ENCODE measurements at places on chromosomes 6 and 20. TPM values are rescaled to one million over a fixed set of nuclear protein-coding genes. Genes with fewer than 3 reads are reported as not detected.

DNA sequence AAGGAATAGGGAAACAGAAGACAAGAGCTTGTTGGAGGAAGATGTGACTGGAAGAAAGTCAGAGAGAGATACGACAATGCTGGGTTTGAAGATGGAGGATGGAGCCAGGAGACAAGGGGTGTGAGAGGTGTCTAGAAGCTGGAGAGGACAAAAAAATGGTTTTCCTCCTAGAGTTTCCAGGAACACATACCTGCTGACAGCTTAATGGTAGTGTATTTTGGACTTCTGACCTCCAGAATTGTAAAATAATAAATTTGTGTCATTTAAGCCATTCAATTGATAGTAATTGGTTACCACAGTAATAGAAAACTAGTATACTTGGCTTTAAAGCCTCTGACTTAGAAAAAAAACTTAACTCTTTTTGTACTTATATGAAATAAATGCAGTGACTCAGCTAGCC, 3.6 kb downstream of the AIG1 start:
- no peak for DNase-seq
- H3K27ac ChIP-seq = no peak overlapping the region
- H3K4me3 ChIP-seq = no peak overlapping the region

DNA sequence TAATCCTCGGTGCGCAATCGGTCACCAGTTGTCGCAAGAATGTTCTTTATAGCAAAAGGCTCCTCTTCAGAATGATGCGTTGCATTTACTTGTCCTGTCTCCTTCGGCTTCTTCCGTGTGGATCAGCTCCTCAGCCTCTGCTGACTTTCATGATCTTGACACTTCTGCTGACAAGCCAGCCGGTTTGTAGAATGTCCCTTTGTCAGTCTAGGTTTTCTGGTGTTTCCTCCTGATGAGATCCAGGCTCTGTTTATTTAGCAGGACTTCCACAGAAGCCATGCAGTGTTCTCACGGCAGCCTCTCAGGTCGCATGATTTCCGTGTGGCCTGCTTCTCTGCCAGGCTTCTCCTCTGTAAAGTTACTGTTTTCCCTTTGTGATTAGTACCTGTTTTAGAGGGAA, 66.9 kb downstream of the STX11 start:
- H3K4me1 ChIP-seq = peaks cover 16% of the 10 kb centered on the region
- no peaks in the 10 kb centered on the region for H3K36me3 ChIP-seq
- H3K27me3 ChIP-seq = no peaks in the 10 kb centered on the region
- peak overlapping the region; percentile 58 for H3K4me3 ChIP-seq
- H3K27ac ChIP-seq = peak overlapping the region; percentile 85

- no peaks in the 10 kb centered on the region for H3K4me1 ChIP-seq
- peak; percentile 21 for DNase-seq
- H3K27ac ChIP-seq = no peak overlapping the region
- peaks cover 33% of the 10 kb centered on the region for H3K27me3 ChIP-seq
- H3K4me3 ChIP-seq = no peak overlapping the region
Measured at GRCh38 chr20:64130271-64130670, 22.9 kb upstream of the NPBWR2 start.

Gene GPX5
- not detected for total RNA-seq

DNA sequence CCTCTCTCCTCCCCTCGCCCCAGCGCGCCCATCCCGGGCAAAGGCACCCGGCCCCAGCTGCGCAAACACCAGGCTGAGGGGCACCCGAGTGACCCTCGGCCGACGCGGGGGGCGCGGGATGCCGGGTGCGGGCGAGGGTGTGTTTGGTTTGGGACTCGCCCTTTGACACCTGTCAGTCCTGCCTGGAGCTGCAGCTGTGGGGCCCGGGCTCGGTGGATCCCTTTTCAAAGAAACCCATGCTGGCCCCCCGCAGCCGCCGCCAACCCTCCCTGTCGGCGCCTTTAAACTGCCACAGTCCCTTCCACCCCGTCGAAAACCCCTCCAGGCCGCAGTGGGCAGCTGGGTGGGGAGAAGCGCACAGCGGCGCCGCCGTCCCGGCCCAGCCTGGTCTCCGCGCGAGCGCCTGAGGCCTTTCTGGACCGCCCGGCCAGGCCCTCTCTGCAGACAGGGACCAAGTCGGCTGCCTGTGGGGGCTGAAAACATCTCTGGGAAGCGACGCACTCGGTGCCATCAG, 5.5 kb downstream of the FOXQ1 start:
- peaks cover 36% of the 10 kb centered on the region for H3K27me3 ChIP-seq
- H3K4me1 ChIP-seq = peaks cover 31% of the 10 kb centered on the region
- no peaks in the 10 kb centered on the region for H3K36me3 ChIP-seq

DNA sequence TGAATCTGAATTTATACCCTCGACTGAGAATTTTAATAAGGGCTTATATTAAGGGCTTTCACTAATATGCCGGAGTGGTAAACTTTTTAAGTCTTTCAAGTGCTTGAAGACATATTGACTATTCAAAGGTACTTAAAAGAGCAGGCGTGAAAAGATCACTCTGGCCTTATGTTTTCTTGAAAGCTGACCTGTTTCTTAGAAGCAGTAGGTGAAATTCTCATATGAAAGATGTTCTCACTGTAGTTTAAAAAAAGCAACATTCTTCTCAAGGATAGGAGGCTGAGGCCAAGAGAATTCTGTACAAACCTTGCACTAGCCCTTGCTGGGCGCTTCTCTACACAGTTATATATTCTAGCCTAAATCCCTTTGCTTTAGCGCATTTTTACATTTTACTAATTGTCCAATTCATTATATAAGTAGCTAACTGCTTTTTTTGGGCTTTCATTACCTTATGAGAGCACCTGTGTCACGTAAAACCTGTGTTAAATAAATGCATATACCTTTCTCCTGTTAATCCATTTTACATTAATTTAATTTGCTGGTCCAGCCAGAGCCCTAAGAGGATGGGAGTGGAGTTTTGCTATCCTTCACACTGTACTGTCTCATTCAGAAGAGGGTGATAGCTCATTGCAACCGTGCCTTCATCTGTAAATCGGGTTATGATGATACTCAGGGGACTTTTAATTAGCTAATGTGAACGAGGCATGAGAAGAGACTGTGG, 59.6 kb upstream of the HFE start:
- H3K27ac ChIP-seq = peak overlapping the region; percentile 85
- peak overlapping the region; percentile 69 for H3K4me3 ChIP-seq
- no peaks in the 10 kb centered on the region for H3K27me3 ChIP-seq

- DNase-seq = peak; percentile 85
- H3K36me3 ChIP-seq = peaks cover 6% of the 10 kb centered on the region
- H3K27ac ChIP-seq = peak overlapping the region; percentile 93
- peaks cover 30% of the 10 kb centered on the region for H3K4me1 ChIP-seq
- no peaks in the 10 kb centered on the region for H3K27me3 ChIP-seq
Measured at GRCh38 chr6:32047855-32048766, 9.9 kb downstream of the CYP21A2 start.

GRCh38 chr20:621125-621756, 11.1 kb upstream of the TCF15 start:
- H3K4me3 ChIP-seq = no peak overlapping the region
- no peak for DNase-seq
- no peak overlapping the region for H3K27ac ChIP-seq
- no peaks in the 10 kb centered on the region for H3K4me1 ChIP-seq
- no peaks in the 10 kb centered on the region for H3K36me3 ChIP-seq
- H3K27me3 ChIP-seq = peaks cover 68% of the 10 kb centered on the region

Gene CST9
- not detected for total RNA-seq

GRCh38 chr20:32241807-32242206, 34.1 kb downstream of the POFUT1 start:
- H3K4me3 ChIP-seq = no peak overlapping the region
- DNase-seq = no peak
- no peaks in the 10 kb centered on the region for H3K4me1 ChIP-seq
- no peaks in the 10 kb centered on the region for H3K27me3 ChIP-seq

- H3K4me1 ChIP-seq = no peaks in the 10 kb centered on the region
- H3K4me3 ChIP-seq = no peak overlapping the region
- H3K36me3 ChIP-seq = no peaks in the 10 kb centered on the region
- no peak overlapping the region for H3K27ac ChIP-seq
- no peaks in the 10 kb centered on the region for H3K27me3 ChIP-seq
Measured at GRCh38 chr6:14857001-14857400, 388.9 kb upstream of the JARID2 start.

Data from suprapubic skin (tissue), 4 donors.